AG09319 (cell line): ENCODE measurements at places on chromosomes 7 and 10.

DNA sequence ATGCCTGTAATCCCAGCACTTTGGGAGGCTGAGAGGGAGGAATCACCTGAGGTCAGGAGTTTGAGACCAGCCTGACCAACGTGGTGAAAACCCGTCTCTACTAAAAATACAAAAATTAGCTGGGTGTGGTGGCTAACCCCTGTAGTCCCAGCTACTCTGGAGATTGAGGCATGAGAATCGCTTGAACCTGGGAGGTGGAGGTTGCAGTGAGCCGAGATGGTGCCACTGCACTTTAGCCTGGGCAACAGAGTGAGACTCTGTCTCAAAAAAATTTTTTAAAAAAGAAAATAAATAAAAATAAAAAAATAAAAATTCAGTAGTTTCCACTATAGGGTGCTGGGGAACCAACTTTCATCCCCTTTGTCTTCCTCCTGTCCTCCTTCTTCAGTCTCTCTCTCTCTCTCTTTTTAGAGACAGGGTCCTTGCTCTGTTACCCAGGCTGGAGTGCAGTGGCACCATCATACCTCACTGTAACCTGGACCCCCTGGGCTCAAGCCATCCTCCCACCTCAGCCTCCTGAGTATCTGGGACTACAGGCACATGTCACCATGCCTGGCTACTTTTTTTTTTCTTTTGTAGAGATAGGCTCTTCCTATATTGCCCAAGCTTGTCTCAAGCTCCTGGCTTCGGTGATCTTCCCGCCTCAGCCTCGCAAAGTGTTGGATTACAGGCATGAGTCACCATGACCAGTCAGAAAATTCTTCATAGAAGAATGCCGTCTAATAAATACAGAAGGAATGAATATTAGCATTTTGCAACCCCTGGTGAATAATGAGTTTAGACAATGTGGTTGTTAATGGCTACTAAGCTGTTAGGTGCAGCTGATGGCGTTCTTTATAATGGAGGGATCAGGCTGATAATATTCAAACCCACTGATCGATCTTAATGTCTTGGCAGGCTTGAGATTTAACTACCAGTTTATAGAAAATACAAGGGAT is 20.6 kb downstream of the RBM20 start:
- peak; percentile 24 for DNase-seq

GRCh38 chr7:80636709-80637108 is 1.7 kb upstream of the CD36 start:
- DNase-seq: no peak

- DNase-seq: no peak
Measured at GRCh38 chr7:131110297-131111080, 217.2 kb upstream of the MKLN1 start.

GRCh38 chr7:81707196-81707595 is 62.7 kb downstream of the HGF start:
- no peak for DNase-seq

- DNase-seq: peak; percentile 70
Measured at GRCh38 chr7:84042110-84042539, 152.5 kb downstream of the SEMA3A start.

GRCh38 chr10:66627156-66627555 is 298.7 kb upstream of the LRRTM3 start:
- DNase-seq: no peak

- no peak for DNase-seq
Measured at GRCh38 chr7:127895814-127896280, 135.4 kb downstream of the LRRC4 start.

DNA sequence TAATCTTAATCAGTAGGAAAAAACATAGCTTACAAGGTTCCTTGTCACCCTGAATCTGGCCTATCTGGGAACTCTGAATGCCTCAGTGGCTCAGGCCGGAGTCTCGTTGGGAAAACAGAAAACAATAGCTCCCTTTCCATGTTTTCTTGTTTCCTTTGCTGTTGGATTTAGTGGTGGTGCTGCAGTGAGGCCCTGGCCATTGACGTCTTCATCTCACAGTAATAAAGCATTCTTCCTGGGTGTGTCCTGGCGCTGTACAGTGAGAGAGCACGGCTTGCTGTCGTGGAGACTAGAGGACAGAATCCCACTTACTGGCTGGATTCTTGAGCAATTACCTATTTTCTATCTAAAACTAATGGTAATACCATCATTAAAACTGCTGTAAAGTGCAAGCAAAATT is 1.3 kb upstream of the SPOCK2 start:
- no peak for DNase-seq

DNA sequence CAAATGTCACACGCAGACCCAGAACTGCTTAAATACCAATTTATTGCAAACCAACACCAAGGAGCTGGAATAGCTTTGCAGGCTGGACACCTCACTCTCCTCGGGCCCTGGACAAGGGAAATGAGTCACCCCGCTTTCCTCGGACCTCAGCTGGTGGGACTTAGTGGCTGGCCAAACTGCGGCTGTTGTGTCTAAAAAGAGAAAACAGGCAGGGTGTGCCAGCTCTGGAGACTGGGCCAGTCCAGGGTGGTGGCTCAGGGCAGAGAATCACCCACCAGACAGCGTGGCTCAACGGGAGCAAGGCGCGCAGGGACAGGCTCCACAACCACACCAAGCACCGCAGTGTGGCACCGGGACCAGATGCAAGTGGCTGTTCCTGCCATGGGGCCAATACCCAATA is 58.2 kb upstream of the CAMK2B start:
- DNase-seq: peak; percentile 16

GRCh38 chr7:13912715-13913278 is 76.7 kb downstream of the ETV1 start:
- no peak for DNase-seq

DNA sequence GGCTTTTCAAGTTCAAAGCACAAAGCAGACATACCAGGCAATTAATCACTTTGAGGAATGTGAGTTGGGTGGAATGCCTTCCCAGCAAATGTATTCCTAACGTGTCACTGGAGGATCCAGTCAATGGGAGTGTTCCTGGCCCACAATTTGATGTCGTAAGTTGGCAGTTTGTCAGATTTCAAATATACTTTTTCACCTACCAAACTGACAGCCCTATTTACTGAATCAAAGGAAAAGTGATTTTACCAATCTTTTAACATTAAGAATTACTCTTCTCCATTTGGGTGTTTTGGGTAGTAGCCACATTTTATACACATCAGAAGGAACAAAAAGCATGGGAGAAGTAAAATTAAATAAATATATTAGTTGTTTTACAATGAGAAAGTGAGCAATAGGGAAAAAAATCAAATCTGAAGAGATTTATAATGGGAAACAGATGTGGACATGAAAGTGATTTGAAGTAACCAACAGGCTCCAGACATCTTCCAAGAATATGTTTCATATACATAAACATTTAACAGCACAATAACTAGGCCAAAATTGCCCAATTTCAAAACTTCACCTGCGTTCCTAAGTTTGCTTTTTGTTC is 222.9 kb downstream of the MTERF1 start:
- DNase-seq: peak; percentile 24

DNA sequence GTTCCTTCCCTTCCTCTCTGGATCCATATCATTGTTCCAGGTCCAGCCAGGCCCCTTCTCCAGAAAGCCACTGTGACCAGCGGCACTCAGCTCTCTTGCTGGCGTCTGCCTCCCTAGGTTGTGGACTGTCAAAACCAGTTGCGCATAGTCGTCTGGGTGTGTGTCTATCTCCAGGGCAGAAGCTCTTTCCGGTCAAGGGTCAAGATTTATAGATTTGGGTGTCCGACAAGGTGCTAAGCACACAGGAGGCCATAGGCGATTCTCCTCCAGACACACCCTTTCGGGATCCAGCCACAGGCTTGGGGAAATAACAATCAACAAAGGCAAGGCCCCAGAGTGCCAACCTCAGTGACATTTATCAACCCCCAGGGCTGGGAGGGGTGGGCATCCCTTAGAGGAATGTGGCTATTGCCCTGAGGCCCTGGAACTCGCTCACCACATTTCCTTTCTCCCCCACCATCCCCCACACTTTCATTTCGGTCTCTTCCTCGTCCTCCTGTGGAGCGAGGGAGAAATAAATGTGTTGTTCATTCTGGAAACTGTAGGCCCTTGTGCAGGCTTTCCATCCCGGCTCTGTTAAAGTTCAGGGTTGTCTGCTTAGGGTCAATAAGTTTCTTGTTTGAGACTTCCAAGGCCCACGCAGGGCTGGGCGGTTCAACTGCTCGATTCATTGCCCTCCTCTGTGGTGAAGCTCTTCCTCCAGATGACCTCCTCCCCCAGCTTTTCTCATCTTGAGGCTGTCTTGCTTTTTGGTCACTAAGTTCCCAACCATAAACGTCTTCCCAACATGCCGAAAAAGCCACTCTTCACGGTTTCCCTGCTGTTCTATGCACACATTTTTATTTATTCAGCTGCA is 57.9 kb downstream of the AFAP1L2 start:
- no peak for DNase-seq

- no peak for DNase-seq
Measured at GRCh38 chr7:104642560-104642959, 314.2 kb downstream of the LHFPL3 start.

DNA sequence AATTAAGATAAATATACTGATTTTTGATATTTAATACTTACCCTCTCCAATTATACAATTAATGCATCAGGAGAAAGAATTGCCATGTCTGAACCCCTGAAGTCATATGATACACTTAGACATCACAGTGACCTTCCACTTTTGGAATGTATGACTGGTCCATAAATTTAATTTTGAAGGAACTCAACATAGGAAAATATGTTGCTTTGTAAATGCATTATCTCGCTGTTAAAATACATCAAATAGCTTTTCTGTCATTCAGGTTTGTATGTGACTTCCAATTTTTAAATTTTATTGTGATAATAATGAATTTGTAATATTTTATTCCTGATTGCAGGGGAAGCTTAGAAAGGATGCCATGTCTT is 631.9 kb upstream of the ANKRD30A start:
- DNase-seq: no peak

GRCh38 chr10:114048472-114048871 is 4.8 kb downstream of the ADRB1 start:
- DNase-seq: no peak

DNA sequence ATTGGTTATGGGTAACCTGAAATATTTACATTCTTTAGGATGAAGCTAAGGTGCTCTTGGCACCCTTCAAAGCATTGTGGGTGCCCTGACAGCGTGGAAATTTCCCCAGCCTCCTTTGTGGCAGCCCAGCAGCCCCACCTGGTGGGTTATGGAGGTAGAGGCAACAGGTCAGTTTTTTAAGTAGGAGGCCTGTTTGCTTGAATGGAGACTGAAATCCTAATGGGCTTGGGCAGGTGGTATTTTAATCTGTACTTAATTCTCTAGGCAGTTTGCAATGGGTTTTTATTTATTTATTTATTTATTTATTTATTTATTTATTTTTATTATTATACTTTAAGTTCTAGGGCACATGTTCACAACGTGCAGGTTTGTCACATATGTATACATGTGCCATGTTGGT is 139.4 kb downstream of the EPC1 start:
- no peak for DNase-seq

- DNase-seq: no peak
Measured at GRCh38 chr10:29028486-29028885, 260.4 kb upstream of the LYZL1 start.

- no peak for DNase-seq
Measured at GRCh38 chr10:85608706-85609105, 757.9 kb downstream of the GRID1 start.

- DNase-seq: no peak
Measured at GRCh38 chr10:70899096-70899495, 10.7 kb upstream of the PCBD1 start.

DNA sequence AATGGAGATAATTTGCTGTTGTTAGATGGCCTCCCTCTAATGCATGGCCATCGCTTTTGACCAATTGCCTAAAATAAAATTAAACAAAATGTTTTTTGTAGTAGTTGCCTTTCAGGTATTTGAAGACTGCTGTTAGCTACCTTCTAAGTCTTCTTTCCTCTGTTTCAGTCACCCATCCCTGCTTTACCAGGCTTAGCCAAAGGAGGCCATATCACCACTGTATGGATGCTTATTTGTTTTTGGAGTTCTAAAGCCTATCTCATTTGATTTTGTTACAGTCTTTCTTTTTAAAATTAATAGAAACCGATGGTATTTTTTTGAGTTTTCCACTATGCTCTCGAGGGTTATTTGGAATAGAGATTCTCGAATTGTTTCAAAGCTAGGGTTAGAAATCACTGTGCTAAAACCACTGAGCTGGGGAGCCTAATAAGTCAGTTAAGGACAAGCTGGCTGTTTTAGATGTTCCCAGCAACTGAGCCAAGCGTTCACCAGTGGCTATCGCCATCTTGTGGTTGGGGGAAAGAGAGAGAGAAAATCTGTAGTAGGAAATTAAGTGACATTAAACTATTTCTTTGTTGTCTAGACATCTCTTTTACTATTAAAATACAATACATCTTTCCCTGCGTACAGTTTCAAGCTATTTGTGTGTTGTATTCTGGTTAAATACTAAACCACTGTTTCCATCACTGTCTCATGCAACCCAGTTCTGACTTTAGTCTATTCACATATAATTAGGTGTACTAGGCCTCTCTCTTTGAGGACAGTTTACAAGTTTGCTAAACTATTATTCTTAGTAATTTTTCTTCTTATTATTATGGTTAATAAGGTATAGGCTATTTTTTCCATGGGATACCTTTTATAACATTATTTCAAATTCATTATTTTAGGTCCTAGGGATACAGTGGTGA is 52.2 kb downstream of the GPR158 start:
- peak; percentile 0 for DNase-seq

DNA sequence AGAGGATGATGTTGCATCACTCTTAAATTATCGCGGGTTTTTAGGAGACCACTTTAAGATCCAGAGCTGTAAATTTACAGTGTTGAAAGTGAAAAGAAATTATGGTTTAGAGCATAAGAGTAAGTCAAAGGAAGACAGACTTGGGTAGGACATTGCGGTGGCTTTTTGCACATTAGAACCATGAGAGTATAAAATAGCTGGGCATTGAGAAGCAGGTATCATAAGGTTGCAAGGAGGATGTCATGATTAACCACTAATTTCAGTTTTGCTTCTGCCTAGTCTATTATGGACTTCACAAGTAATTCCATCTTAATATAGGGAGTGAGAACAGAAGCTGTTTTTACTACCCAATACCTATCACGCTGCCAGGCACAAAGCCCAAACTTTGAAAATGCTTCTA is 57.7 kb downstream of the CALCR start:
- no peak for DNase-seq

DNA sequence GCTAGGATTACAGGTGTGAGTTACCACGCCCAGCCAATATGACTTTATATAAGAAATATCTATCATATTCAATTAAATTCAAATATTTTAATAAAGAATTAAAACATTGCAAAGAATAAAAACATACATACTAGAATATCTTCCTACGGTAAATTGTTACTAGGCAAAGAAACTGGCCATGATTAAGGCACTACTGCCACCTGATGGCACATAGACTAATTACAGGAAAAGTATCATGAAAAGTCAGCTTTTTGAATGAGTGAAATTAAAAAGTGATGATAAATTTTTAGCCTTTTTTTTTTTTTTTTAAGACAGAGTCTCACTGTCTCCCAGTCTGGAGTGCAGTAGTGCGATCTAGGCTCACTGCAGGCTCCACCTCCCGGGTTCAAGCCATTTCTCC is 30.9 kb downstream of the MRPS33 start:
- DNase-seq: no peak

- no peak for DNase-seq
Measured at GRCh38 chr10:7533657-7534479, 123.0 kb upstream of the SFMBT2 start.

- no peak for DNase-seq
Measured at GRCh38 chr7:128666200-128666599, 5.9 kb upstream of the GARIN1A start.

- DNase-seq: no peak
Measured at GRCh38 chr7:157408258-157409101, 71.7 kb downstream of the DNAJB6 start.

- DNase-seq: no peak
Measured at GRCh38 chr10:19892270-19892669, 76.0 kb downstream of the PLXDC2 start.

GRCh38 chr7:13792208-13792607 is 197.3 kb downstream of the ETV1 start:
- DNase-seq: no peak
